Heart right ventricle (tissue), 16 donors: ENCODE measurements at places on chromosomes 1 and 21.

GRCh38 chr1:45393718-45394302 is 53.6 kb upstream of the MUTYH start:
- no peak for DNase-seq

DNA sequence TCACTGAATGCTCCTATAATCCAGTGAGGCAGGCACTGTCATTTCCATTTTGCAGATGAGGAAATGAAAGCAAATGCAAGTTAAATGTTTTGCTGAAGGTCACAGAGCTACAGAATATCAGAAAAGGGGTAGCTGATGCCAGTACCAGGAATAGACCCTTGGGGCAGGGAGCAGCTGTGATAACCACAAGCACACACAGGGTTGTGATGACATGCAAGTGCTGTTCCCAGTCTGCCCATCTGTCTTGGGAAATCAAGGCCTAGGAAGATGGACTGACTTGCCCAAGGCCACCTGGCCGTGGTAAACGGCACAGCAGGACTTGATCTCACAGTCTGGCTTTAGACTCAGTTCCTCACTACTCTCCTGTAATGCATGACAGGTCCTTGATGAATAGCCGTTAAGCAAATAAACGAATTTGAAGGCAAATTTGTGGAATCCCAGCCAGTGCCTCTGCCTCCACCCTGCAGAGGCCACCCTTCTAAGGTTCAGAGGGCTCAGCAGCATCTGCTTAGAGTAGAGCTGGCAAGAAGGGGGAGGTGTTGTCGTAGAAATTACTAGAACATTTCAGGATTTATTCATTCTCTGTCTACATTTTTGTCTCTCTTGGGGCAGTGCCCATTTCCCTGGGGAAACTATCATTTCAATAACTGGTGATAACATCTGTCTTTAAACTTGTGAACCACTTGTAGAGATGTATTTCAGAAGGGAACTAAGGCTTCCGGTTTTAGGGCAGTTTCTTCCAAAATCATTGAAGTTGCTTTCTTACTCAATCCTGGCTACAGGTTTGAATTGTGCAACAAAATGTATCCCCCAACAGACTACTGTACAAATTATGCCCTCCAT is 53.2 kb upstream of the MRPS6 start:
- no peak for DNase-seq

DNA sequence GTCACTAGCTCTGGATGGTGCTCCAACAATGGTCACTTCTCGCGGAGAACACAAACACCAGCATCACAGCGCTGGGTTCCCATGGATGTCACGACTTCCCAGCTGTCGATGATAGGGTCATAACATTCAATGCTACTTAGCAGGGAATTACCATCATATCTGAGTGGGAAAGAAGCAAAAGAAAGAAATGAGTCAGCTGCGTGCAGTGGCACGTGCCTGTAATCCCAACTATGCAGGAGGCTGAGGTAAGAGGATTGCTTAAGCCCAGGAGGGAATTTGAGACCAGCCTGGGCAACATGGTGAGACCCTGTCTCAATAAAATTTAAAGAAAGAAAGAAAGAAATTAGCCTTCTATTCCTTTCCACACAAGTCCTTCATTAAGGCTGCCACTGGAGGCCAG is 3.6 kb upstream of the RABIF start:
- DNase-seq: no peak

GRCh38 chr1:22808676-22809483 is 98.2 kb downstream of the EPHB2 start:
- DNase-seq: peak; percentile 66

- no peak for DNase-seq
Observed at GRCh38 chr1:54976747-54977146, 3.7 kb upstream of the TMEM61 start.

- DNase-seq: peak; percentile 10
Observed at GRCh38 chr1:93845538-93846205, 33.3 kb downstream of the DNTTIP2 start.
